ENCODE measurements at places on chromosomes 6 and 20.

- no peak for DNase-seq
Observed at GRCh38 chr6:26358511-26358981, 6.5 kb upstream of the BTN3A2 start.

GRCh38 chr6:118606858-118607257 is 44.5 kb downstream of the CEP85L start:
- no peak for DNase-seq

GRCh38 chr6:125678601-125679000 is 70.8 kb upstream of the HEY2 start:
- no peak for DNase-seq

DNA sequence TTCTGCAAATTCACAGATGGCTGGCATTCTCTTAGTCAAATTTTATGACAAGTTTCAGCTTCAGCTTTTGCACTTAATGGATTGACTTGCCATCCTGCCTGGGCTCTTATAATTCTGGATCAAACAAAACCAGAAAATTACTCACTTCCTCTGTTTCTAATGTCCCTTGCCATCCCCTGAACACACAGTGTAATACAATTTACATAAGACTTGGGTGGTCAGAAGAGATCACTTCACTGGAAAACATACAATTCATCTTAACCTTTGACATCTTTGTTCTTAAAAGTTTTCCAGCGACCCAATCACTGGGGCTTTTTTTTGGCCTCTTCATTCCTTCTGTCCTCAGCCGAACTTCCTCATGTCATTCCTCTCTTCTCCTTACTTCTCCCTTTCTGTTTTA is 199.0 kb downstream of the ARHGAP18 start:
- DNase-seq, result no peak

- DNase-seq, result no peak
Observed at GRCh38 chr6:168355716-168356522, 36.3 kb upstream of the DACT2 start.

GRCh38 chr20:44068316-44069201 is 118.4 kb downstream of the JPH2 start:
- DNase-seq, result no peak

- no peak for DNase-seq
Observed at GRCh38 chr20:50810842-50811241, 16.0 kb downstream of the BCAS4 start.

GRCh38 chr6:111663692-111664564 is 58.2 kb upstream of the TRAF3IP2 start:
- DNase-seq, result no peak

DNA sequence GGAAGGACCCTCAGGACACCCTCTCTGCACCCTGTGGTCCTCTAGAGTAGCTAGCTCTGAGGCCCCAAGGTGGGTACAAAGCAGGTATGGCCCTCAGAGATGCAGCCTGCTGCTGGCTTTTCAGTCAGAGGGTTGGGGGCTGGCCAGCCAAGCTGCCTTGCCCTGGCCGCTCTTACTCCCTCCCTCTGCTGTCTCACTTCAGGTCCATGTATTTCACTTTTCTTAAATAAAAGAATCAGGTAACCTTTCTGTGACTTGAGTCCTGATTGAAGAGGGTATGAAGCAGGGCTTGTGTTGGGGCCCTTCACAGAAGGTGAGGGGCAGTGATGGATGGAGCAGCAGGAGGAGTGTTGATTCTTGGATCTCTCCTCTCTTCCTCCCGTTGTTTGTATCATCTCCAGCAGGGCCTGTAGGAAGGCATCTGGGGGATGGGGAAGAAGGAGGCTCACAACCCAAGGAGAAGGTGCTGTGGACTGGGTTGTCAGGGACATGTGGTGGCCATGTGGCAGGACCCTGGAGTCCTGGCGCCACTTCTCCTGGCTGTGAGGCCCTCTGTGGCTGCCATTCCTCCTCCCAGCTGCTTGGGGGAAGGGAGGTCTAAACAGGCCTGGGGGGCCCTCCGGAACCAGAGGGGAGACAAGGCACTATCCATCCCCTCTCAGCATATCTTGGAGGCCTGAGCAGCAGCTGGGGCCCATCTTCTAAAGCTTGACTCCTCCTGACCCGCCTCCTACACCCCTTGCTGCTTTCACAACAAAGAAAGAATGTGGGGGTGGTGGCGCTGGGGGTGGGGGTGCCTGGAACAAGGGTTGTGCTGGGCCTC is 1.1 kb upstream of the PTK7 start:
- no peak for DNase-seq

- DNase-seq, result no peak
Observed at GRCh38 chr20:2260250-2260649, 35.6 kb upstream of the TGM3 start.

DNA sequence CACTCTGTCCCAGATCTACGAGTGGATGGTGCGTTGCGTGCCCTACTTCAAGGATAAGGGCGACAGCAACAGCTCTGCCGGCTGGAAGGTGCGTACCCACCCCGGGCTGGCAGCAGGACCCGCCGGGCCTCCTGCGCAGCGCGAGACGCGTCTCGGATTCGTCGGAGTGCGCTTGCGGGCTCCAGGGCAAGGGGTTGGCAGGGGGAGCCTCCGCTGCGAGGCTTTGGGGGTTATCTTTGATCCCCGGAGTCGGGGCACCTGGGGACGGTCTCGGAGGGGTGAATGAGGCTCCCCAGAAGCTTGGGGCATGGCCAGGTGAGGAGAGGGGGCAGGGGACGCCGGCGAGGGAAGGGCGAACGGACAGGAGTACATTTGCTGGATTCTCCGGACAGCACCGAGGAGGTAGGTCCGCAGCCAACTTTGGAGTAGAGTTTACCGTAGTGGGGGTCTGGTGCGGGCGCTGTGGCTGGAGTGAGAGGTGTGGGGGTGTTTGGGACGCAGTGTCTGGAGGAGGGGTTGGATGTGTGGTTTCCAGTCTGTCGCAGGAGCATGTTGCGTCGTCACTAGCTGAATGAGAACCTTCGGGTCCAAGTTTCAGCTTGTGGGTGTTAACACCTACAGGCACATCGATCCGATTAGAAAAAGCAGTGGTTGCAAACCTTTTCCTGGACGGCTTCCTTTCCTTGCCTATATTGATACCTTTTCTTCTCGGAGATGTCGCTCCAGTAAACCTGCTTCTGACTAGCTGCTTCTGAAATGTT is 1.2 kb downstream of the FOXO3 start:
- DNase-seq, result no peak

- no peak for DNase-seq
Observed at GRCh38 chr6:20411953-20412681, 10.4 kb downstream of the E2F3 start.

- DNase-seq, result no peak
Observed at GRCh38 chr6:53630533-53631226, 34.9 kb downstream of the KLHL31 start.
